ENCODE measurements at places on chromosomes 3 and 15.

DNA sequence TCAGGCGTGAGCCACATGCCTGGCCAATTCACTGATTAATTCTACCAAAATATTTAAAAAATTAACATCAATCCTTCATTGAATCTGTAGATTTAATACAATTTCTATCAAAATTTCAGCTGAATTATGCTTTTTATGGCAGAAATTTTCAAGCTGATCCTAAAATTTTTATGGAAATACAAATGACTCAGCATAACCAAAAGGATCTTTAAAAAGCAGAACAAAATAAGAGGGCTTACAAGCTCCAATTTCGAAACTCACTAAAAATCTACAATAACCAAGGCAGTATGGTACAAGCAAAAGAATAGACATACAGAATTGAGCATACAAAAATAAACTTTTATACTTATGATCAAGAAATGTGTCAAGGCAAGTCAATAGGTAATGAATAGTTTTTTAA is 180.4 kb upstream of the CTNNB1 start:
- no peak for DNase-seq

GRCh38 chr3:67011414-67012131 is 13.5 kb downstream of the KBTBD8 start:
- DNase-seq, result no peak

- DNase-seq, result no peak
Measured at GRCh38 chr15:41901431-41901830, 7.6 kb upstream of the SPTBN5 start.

DNA sequence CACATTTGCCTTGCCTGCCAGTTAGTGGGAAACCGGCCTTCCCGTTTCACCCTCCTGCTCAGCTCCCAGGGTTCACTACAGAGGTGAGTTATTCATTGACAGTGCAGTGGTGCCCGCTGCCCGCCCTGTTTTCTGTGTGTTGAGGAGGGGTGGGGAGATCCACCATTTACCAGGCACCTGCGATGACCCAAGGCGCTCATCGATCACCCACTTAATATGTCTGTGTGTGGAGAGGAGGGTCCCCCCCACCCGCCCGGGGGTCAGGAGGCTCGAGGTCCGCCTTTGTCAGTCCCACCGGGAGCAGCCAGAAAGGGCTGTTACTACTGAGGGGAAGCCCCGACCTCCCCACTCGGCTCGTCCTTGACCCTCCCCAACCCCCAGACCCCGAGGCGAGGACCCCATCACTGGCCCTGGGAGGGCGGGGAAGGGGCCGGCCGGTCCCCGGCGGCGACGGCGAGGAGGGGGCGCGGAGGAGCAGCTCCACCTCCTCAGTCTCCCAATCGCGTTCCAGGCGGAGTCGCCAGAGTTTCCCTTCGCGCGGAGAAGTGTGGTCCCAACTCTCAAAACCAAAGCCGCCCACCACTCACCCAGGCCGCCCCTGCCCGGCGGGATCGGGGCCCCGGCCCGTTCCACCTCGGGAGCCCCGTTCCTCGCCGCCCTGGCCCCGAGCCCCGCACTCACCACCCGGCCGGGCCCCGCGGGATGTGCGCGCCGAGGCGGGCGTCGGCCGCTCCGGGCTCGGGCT is 1.1 kb downstream of the PLXNB1 start:
- no peak for DNase-seq

GRCh38 chr3:41216993-41217392 is 17.7 kb downstream of the CTNNB1 start:
- no peak for DNase-seq

DNA sequence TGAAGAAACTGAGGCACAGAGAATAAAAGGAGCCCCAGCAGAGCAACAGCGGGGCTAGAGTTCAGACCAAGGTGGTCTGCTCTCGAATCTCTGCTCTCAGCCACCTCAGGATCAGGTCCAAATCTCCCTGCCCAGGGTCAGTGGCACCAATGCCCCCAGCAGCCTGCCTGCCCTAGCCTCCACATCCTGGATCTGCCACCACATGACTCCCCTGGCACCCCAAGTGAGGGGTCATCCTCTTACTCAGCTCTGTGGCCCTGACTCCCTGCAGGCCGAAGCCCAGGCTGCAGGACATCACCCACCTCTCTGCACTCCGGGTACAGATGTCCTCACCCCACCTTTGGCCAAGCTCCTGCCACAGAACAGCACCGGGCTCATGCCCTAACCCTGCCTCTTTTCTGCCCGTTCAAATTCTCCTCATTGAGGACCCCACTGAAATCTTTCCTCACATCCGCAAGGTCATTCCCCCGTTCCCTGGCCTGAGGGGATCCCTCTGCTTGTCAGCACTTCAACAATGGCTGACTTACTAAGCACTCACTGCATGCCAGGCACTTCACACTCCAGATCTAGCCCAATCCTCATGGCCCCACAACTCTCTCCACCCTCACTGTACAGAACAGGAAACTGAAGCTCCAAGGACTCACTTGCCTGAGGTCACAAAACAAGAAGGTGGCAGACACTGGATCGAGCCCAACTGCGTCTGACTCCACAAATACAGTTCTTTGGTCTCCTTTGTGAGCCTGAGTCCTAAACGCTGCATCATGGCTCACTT is 4.3 kb downstream of the PPIB start:
- no peak for DNase-seq

DNA sequence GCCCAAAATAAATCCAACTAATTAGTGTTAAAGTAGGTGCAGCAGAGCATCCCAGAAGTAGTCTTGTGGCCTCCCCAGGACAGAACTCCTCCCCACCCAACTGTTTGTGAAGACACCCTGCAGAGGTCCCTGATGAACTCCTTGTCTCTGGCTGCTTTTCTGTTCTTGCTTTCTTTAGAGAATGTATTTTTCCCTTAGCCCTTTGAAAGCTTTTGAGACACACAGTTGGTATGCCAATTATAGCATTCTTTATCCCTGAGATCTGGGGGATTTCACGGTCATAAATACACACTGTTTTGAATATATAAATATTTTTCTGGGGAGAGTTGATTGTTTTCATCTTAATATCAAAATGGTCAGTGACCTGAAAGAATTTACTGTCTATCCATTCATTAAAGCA is 9.8 kb downstream of the TFG start:
- DNase-seq, result no peak

DNA sequence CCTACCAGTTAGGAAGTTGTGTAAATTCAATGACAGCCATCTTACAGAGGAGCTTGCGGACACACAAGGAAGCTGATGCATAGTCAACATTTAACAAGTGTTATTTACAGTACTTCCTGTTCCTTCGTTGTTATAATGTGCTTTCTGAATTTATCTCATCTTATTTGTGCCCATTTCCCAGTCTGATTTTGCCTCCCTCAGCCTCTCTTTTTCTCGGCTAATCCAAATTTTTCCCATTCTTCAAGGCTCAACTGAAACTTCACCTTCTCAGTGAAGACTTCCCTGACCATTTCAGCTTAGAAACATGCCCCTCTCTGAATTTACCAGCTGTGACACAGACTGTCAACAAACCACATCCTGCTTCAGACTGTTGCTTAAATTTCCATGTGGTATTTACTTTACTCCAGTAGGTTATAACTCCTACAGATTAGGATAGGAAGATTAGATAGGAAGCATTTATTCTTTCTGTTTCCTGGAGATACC is 55.7 kb upstream of the CP start:
- DNase-seq, result no peak

DNA sequence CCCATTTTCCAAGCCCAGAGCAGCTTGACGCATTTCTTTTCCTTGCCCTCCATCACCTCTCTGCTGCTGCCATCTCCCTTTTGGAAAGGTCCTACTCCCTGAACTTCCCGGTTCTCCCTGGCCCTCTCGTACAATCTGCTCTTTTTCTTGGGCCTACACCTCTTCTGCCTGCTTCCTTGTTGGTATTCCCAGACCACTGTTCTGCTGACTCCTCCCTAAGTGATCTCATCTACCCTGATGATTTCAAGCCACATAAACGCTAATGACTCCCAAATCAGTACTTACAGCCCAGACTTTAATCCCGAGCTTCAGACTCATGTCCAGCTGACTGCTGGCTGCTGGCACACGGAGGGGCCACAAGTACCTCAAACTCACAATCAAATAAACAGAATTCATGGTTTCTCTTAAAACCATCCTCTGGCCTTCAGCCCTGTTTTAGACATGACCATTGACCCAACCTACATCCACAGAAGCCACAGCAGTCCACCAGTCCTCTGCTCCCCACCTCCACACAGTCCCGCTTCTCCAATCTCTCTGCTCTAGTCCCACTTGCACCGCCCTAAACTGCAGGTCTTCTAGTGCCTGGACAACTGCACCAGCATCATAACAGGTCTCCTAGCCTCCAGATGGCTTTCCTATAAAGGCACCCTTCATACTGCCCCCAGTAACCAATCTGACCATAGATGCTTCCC is 57.6 kb downstream of the AAGAB start:
- DNase-seq, result peak; percentile 80

- DNase-seq, result no peak
Measured at GRCh38 chr15:98123297-98123696, 162.8 kb downstream of the ARRDC4 start.

DNA sequence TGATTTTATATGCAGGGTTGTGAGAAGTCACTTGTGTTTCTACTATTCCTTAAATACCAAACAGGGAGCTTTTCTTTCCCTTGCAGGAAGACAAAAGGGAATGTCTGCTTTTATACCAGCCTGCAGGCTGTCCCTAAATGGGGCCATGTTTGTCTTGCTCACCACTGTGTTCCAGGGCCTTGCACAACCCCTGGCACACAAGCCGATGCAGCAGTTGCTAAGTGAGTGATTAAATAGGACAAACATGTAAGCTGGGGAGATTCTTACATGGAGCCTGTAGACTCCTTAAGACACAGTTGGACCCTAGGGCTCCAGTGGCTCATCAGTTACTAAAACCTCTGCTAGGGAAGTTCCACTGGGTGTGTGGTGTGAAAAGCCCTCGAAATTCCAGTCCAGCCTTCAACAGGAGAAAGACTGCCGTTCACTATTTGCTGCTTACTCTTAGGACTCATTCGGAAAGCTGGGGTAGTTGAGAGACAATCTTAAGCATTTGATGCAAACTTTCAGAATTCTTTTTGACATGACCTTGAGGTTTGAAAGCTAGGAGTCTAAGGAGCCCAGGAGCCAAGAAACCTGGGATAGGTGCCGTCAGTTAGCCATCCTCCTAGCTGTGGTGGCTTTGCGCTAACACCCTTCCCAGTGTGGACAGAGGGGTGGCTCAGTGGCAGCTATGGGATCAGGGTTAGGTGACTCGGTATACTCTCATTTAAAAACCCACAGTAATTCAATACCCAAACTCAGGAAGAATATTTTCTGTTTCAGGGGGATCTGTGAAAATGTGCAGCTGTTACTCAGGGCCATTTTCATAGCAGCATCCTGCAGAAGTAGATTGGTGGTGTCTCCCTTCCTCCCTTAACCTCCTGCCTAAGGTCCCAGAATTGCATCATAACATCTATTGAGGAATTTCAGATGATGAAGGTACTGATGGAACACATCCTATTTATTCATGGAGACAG is 39.1 kb downstream of the SYNM start:
- DNase-seq, result no peak

- no peak for DNase-seq
Measured at GRCh38 chr3:151852074-151852811, 21.2 kb upstream of the SUCNR1 start.

GRCh38 chr3:148958696-148959095 is 32.6 kb upstream of the GYG1 start:
- DNase-seq, result no peak

GRCh38 chr3:40379674-40380306 is 7.2 kb upstream of the ENTPD3 start:
- no peak for DNase-seq

GRCh38 chr3:158658889-158659288 is 13.6 kb downstream of the LXN start:
- DNase-seq, result no peak

- no peak for DNase-seq
Measured at GRCh38 chr3:178003756-178004155, 532.5 kb upstream of the KCNMB2 start.

DNA sequence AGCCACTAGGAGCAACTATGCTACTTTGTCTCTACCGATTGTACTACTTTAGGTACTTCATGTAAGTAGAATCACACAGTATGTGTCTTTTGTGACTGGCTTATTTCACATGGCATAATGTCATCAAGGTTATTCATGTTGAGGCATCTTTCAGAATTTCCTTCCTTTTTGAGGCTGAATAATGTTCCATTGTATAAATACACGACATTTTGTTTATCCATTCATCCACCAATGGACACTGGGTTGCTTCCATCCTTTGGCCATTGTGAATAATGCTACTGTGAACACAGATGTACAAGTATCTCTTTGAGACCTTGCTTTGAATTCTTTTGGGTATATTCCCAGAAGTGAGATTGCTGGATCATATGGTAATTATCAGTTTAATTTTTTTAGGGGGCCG is 29.2 kb downstream of the MYO5A start:
- no peak for DNase-seq

DNA sequence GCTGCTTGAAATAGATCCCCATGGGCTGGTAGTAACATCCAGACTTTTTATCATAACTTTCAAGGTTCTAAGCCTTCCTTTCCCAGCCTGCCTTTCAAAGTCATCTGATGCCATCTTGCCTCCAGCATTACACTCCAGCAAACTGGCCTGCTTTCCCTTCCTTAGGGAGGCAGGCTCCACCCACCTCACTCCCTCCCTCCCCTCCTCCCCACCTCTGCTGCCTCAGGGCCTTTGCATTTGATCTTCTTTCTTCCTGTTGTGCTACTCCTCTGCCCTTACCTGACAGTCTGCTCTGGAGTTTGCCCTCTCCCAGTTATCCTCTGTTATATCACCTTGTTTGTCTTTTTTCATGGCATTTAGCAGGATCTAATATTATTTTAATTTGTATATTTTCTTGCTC is 319.5 kb downstream of the KCNH8 start:
- DNase-seq, result no peak
